Stimulated activated CD8-positive, alpha-beta memory T cell treated with anti-CD3 and anti-CD28 coated beads, Interleukin-4, amount 100 ng/mL, for 1 hour (primary cell): ENCODE measurements at places on chromosomes 7 and 10.

DNA sequence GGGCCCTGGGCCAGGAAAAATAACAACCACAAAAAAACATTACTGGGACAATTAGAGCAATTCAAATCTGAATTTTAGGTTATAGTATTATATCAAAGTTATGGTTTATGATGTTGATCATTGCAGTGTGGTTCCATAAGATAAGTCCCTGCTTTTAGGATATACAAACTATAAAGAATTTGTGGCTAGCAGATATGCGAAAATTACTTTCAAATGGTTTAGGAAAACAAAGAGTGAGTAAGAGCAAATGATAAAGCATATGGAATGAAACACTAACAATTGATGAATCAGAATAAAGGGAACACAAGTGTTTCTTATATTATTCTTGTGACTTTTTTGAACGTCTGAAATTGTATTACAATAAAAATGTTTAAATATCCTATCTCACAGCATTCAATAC, 64.4 kb upstream of the HECTD2 start:
- no peak for DNase-seq

DNA sequence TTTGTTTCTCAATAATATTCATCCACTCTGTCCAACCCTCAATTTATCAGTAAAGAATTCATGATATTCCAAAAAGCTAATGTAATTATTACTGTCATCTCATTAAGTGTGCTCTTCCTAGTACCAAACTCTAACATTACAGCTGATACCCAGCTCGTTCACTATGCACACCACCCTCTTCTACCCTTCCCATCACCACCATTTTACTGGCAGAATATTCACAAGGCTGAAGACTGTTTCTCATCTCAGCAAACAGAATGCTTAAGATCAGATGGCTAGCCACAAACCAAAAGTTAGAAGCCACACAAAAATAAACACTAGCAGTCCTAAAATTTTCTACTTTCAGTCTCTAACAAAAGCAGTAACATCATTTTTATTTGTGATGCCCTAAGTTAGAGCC, 121.5 kb downstream of the SRPK2 start:
- no peak for DNase-seq

GRCh38 chr10:70331486-70332268, 47.9 kb upstream of the NPFFR1 start:
- DNase-seq, result no peak

DNA sequence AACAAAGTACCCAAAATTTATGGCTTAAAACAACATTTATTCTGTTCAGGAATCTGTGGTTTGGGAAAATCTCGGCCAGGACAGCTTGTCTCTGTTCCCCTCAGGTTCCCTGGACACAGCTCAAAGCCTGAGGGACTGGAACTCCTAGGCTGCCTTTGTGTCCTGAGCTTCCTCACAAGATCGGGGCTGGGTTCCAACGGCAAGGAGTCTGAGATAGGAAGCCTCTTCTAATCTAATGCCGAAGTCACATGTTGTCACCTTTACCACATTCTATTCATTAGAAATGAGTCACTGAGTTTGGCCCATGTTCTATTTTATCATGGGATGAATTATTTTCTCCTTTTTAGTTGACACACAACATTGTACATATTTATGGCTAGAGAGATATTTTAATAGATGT, 80.5 kb downstream of the ANKRD26 start:
- DNase-seq, result no peak

GRCh38 chr7:18386607-18387006, 108.9 kb upstream of the HDAC9 start:
- DNase-seq, result no peak

GRCh38 chr10:32367793-32368453, 21.0 kb upstream of the EPC1 start:
- peak; percentile 49 for DNase-seq

DNA sequence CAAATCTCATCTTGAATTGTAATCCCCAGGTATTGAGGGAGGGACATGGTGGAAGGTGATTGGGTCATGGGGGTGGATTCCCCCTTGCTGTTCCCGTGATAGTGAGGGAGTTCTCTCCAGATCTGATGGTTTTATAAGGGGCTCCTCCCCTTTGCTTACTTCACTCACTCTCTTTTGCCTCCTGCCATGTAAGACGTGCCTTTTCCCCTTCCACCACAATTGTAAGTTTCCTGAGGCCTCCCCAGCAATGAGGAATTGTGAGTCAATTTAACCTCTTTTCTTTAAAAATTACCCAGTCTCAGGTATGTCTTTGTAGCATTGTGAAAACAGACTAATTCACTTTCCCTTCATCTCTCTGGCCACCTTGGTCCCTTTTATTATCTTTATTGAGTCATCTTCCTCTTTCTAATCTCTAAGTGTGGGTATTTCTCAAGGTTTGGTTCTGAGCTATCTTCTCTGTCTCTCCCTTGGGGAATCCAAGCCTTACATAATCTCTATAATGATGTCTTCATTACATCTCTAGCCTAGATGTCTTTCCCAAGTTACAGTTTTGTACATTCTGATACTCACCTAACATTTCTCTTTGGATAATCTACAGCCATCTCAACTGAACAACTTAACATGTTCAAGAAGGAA, 99.1 kb upstream of the JCAD start:
- DNase-seq, result no peak

DNA sequence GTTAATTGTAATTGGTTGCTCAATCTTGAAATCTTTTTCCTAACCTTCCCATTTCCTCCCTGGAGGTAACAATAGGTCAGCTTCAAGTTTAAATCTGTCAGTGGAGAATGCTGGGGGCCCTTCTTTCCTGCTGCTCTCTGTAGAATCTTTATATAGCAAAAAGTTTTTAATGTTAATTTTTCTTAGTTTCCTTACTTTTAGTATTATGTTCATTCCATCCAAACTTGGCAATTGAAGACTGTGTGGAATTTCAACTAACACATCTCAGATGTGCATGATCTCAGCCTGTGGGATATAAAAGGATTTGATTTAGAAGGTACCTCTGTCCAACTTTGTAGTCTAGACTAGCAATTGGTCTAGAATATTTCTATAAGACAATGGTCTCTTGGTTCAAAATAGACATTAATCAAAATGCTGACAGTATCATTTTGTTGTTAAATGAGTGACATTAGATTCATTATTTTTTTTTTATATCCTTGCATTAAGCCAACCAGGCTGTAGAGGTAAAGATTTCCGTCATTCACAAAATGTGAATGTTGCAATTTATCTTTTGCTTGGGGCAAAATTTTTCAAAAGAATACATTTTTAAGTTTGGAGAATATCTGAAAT, 100.4 kb upstream of the SEMA3A start:
- DNase-seq, result no peak

DNA sequence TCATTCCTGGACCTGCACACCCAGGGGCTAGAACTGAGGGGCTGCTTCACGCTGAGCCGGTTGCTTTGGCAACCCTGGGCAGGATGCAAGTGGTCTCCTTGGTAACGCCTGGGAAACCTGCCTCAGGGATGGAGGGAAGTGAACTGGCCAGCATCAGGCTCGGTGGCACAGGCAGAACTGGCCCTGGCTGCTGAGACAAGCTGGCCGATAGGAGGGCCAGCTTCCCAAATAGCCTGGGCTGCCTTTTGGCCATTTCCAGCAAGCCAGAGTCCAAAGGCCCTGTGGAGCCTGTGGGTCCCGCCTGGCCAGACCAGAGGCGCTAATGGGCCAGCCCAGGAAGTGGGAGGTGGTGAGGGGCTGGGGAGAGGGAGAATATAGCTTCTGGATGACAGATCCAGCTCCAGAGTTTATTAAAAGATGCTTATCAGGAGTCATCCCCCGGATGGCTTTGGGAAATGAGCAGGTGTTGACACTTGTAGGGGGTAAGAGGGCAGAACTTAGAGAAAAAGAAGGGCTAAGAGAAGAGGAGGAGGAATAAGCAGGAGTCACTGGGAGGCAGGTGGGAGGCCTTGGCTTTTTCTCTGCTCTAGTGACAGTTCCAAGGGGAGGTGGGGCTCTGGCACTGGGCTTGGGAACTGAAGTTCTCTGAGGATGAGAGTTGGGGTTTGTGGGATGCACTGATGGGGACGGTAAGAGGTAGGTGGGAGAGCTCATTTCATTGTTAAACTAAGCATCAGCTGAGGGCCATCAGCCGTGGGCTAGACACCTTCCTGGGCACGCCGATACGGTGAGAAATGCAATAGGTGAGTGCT, 9.6 kb downstream of the NEURL1 start:
- DNase-seq, result no peak

DNA sequence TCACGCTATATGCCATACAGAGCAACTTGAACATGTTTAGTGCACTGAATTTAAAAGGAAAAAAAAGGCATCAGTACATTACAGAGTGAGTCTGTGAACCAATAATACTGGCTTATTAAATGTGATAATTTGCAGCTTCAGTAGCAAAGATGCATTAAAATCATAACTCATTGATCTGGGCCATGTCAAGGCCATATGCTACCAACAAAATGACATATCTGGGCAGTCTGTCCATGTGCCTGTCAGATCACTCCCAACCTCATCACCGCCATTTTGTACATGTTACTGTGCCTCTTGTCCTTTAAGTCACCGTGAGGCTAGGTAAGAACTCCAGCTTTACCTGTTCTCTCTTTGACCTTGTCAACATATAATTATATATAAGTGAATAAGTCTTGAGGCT, 307.4 kb upstream of the LRGUK start:
- DNase-seq, result no peak

GRCh38 chr7:100590077-100590737, 4.1 kb downstream of the FBXO24 start:
- no peak for DNase-seq

DNA sequence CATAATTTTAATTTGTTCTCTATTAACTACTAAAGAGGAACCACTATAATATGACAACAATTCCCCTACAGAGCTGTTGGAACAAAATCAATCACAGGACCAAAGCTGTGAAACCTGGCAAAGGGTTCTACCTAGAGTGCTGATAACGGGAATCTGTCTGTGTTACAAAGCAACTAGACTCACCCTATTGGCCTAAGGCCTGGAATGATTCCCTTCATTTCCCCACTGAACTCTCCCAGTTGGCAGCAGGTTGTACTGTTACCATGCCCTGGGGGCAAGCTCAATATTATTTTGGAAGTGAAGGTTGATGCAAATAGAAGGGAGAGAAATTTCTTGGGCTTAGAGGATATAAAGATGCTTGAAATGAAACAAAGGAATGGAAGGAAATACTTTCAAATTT, 81.8 kb downstream of the SEMA3A start:
- DNase-seq, result no peak

GRCh38 chr7:13097499-13097898, 410.1 kb downstream of the ARL4A start:
- DNase-seq, result no peak

DNA sequence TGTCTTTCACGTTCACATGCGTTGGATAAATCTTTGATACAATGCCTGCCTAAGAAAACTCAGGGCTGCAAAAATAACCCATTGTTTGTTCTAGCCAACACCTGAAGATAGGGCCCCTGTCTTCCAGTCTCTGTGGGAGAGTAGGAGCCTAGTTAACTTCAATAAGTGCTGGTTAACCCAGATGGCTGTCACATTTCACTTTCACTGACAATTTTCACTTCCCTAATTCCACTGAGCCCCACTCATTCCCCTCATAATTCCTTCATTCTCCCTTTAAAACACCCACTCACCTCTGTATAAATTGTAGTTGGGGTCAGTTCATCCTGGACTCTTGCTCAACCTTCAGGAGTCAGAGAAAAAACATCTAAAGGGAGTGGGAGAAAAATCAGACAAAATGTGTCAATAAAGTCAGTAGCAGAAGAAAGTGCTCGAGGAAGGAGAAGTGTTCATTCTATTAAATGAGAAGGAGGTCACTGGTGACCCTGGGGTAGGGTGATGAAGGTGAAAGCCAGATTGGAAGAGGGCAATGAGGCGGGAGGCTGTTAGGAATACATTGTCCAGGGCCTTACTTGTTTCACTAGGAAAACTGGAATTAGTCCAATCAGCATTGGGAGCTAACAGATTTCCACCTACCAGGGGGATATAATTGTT, 51.2 kb upstream of the ABI1 start:
- DNase-seq, result no peak

DNA sequence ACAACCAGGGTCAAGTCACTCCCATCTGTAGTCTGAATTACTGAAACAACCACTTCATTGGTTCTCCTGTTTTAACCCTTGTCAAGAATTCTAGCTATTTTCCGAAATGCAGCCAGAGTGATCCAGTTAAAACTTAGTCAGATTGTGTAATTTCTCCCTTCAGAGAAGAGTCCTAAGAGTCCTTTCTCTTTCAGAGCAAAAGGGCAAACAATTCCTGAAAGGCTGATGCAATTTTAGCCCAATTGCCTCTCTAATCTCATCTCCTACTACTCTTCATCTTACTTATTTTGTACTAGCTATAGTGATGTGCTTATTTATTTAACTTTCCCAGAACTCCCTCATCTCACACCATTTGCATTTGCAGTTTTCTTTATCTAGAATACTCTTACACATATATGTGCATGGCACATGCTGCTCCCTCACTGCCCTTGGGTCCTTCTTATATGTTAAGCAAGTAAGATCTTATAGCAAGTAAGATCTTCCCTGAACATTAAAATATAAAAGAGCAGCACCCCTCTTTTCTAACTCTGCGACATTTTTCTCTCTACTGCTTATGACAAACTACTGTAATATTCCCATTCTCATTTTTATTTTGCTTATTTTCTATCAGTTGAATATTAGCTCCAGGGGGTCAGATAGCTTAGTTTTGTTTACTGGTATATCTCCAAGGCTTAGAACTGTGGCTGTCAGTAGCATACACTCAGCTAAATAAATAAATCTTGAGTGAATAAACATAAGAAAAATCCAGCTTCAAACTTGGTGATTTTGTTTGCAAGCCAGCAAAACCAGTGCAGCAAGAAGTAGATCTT, 44.6 kb downstream of the HGF start:
- no peak for DNase-seq

- no peak for DNase-seq
These were observed 359.2 kb upstream of the AOAH start for GRCh38 chr7:37083311-37084096.

DNA sequence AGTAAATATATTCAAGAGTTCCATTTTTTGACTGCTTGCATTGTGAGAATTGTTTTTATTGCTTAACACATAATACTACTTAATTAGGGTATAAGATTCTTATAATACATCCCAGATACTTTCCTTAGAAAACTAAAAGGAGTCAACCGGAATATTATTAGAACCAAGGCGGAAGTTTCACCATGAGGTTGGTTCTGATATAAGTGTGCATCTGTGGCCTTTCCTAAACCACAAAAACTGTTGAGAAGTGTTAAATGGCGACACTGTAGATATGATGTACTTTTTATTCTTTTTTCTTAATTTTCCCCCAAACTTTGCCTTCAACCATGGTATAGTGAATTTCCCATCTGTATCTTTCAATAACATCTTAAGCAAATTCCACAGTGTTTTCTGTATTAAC, 32.3 kb upstream of the INHBA start:
- DNase-seq, result no peak

GRCh38 chr10:84308481-84309304, 19.7 kb upstream of the CCSER2 start:
- no peak for DNase-seq

GRCh38 chr7:23268746-23269145, 22.2 kb downstream of the GPNMB start:
- DNase-seq, result no peak

- no peak for DNase-seq
These were observed 9.4 kb downstream of the WBP1L start for GRCh38 chr10:102752934-102753664.

- no peak for DNase-seq
These were observed 41.8 kb downstream of the CNNM1 start for GRCh38 chr10:99370993-99371392.
